ENCODE measurements at places on chromosomes 3 and 15.
A peak's percentile ranks its signal among the peaks of the same experiment; 100 is the strongest.

DNA sequence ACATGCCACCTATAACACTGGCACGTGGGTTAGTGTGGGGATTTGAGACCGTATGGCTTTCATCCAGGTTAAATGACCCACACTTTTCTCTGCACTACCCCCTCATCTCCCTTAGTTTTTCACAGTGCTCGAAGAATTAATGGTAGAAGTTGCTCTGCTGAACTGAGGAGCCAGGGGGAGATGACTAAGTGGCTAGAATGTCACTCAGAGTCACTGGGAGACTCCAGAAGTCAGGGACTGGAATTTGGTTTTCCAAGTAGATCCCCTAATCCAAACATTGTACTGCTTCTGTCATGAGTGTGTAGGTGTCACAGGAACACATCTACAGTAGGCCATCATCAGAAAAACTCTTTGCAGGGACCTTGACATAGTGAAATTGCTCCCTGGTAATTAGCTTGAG lies 181.0 kb upstream of the RASGRP1 start:
- no peak for DNase-seq

GRCh38 chr3:153760948-153761347 lies 360.2 kb upstream of the ARHGEF26 start:
- DNase-seq = no peak

GRCh38 chr3:71563827-71564226 lies 19.7 kb downstream of the FOXP1 start:
- DNase-seq = no peak

GRCh38 chr3:152183473-152183872 lies 85.3 kb upstream of the MBNL1 start:
- DNase-seq = peak; percentile 38

- no peak for DNase-seq
Measured at GRCh38 chr3:38247366-38248035, 18.1 kb upstream of the SLC22A13 start.

GRCh38 chr15:100306098-100306497 lies 35.7 kb downstream of the ADAMTS17 start:
- DNase-seq = no peak

DNA sequence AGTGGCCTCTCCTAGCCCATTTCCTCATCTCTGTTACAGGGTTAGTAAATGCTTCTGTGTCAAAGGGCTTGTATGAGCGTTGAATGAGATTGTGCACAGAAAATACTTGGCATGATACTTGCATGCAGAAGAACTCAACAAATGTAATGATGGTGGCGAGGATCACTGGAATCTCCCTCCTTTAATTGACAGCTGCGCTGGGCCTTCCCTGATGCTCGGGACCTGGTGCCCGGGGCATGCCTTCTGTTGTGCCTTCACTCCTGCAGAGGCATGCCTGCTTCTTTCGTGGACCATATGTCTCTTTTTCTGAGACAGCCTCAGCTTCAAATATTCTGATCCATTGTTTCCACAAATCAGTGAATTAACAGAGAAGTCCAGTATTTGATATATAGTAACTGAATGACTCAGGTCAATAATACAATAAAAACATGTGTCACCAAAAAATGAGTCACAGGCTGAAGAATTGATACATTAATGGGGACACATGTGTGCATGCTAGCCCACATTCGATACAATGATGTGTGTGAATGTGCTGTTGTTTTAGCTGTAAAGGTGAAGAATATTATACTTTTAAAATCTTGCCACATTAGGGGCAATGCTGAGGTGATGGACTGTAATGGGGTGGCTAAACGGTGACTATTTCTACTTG lies 243.3 kb upstream of the TBL1XR1 start:
- DNase-seq = no peak

DNA sequence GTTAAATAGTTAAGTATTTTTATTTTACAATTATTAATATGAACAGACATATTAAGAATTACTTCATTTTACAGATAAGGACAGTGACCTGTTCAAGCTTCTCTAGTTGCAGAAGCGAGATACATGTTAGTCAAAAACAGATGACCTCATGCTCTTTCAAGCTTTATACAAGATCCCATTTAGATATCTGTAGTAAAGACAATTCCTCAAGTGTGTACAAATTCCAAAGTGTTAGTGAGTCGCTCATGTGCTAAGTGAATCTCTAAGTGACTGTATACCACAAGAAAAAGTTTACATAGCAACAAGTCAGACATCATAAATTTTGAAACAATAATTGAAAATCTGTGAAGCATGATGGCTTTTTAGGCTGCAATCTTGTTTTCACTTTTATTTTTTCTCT lies 293.8 kb downstream of the ROBO1 start:
- no peak for DNase-seq

- no peak for DNase-seq
Measured at GRCh38 chr15:39078026-39078425, 502.9 kb upstream of the THBS1 start.

DNA sequence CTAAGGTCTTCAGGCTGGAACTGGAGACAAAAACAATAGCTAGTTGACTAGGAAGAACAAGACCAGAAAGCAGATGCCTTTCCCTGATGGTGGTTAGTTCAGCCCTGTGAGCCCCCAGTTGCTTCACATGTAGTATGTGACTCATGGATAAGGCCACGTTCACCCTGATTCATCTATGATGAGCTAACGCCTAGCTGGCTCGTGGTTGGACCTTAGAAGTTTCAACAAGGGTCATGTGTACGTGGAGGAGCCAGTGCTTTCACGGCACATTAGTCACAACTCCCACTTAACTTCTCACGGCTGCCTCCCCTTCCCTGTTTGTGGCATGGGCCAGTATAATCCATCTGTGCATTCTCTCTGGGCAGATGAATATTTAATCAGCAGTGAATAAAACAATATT lies 20.6 kb downstream of the COL8A1 start:
- DNase-seq = no peak

- no peak for DNase-seq
Measured at GRCh38 chr3:47635536-47635935, 56.9 kb upstream of the CSPG5 start.

DNA sequence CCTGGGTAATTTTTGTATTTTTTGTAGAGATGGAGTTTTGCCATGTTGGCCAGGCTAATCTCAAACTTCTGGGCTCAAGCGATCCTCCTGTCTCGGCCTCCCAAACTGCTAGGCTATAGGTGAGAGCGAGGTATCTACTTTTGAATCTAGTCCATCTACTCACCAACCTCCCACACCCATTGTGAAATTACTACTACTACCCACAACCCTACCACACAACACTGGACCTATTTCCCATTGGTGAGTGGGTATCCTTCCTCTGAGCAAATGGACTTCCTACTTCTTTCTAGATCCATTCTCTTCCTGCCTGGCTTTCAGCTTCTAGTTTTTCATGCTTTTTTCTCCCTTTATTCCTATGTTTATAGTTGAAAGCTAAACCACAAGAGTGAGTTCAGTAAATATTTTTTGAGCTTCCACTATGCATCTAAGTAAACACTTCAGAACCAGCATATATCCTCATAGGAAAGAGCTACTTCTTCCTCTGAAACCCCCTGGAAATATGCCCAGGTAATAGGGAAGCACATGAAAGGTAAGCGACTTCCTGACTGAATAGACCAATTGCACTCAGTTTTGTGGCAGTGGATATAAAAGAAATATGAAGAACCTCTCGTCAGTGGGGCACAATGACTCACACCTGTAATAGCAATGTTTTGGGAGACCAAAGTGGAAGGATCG lies 39.1 kb downstream of the MYO1E start:
- DNase-seq = no peak

DNA sequence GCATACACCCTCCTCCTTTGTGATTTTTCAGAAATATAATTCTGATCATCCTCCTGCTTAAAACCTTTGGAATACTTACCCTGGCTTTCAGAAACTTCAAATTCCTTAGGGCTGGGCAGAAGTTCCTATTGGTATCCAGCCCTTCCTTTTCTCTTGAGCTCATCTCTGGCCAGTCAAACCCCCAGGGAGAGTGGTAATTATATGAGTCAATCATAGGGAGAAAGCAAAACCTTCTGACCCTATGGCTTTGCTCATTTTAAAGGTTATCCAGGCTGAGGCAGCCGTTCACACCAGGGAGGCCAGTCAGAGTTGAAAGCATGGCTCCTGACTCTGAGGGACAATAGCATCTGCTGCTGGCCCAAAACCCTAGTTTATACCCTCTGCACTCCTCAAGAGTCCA lies 23.9 kb upstream of the CTNNB1 start:
- no peak for DNase-seq

DNA sequence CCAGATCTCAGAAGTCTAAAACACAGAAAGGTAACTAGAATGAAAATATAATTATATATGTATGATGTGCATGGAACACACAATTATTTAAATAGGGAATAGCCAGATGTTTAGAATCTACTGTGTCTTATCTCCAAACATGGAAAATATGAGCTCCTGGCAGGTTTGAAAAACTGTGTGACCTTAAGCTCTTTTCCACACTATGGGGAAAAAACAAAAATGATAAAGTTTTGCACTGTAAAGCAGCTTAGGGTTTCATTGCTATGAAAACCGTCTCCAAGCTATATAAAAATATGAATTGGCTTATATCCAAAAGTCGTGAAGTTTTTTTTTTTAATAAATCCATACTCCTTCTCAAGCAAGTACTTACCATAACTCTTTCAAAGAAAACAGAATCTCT lies 159.8 kb downstream of the ERC2 start:
- no peak for DNase-seq

DNA sequence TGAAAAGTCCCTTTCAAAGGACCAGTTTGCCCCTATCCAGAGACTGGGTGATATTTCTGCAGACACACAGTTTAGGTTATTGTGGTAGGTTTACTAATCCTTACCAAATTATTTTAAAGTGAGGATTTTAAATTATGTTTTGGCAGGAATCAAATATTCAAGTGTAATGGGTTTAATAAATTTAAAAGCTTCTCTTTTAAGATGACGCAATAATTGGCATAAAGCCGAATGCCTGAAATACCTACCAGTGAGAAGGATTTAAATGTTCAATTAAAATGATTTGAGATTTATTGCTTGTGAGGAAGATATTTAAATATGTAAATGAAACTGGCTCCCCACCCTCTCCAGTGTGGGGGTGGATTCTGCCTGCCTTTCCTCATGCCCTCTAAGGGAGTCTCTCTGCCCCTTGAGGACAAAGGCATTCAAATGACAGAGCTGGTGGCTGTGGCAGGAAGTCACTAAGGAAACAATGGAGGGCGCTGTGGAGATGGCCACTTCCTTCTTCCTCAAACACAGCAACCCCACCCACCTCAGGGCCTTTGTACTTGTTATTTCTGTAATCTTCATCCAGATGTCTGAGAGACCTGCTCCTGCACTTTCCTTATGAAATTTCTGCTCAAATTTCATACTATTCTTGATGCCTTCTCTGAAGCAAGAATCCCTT lies 131.7 kb downstream of the TNIK start:
- DNase-seq = peak; percentile 67

- no peak for DNase-seq
Measured at GRCh38 chr3:168624892-168625448, 529.2 kb upstream of the GOLIM4 start.

GRCh38 chr3:117439812-117440211 lies 730.2 kb downstream of the TUSC7 start:
- DNase-seq = no peak

DNA sequence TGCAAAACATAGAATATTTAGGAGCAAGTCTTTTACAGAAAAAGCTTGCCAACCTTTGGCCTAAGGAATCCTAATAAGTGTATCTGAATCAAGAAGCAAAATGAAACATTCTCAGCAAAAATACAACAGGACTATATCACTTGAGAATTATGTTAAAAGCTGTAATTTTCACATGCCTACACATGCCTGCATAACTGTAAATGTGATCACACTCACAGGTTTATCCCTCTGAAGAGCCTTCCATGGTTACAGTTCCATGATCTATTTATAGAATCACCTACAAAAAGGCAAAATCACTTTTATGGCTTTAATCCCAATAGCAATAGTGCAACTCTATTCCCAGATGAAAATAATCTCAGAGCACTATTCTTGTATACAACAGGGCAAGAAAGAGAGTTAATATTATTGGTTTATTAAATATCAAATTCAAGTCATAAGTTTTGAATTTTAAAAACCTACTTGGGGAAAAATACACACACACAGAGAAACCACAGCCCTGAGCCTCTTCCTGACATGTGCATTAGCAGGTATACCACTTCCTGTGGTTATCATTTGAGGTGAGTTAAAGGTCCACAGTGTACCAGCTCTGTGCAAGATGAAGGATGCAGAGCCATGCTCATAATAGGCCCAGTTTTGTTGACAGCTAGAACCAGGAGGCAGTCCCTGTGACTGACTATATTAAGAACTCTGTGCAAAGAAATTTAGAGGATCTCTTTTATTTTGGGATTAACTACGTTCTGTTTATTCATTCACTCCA lies 252.5 kb upstream of the TGFBR2 start:
- peak; percentile 87 for DNase-seq

- no peak for DNase-seq
Measured at GRCh38 chr3:99023590-99024192, 122.2 kb upstream of the DCBLD2 start.

GRCh38 chr15:39623529-39623931 lies 42.7 kb downstream of the THBS1 start:
- peak; percentile 43 for DNase-seq

- no peak for DNase-seq
Measured at GRCh38 chr15:67068710-67069400, 3.5 kb downstream of the SMAD3 start.

GRCh38 chr15:80331886-80332406 lies 72.2 kb upstream of the ARNT2 start:
- no peak for DNase-seq

- no peak for DNase-seq
Measured at GRCh38 chr3:23809840-23810342, 4.1 kb downstream of the UBE2E1 start.

- DNase-seq = no peak
Measured at GRCh38 chr15:74826921-74827320, 494 bp downstream of the CPLX3 start.

DNA sequence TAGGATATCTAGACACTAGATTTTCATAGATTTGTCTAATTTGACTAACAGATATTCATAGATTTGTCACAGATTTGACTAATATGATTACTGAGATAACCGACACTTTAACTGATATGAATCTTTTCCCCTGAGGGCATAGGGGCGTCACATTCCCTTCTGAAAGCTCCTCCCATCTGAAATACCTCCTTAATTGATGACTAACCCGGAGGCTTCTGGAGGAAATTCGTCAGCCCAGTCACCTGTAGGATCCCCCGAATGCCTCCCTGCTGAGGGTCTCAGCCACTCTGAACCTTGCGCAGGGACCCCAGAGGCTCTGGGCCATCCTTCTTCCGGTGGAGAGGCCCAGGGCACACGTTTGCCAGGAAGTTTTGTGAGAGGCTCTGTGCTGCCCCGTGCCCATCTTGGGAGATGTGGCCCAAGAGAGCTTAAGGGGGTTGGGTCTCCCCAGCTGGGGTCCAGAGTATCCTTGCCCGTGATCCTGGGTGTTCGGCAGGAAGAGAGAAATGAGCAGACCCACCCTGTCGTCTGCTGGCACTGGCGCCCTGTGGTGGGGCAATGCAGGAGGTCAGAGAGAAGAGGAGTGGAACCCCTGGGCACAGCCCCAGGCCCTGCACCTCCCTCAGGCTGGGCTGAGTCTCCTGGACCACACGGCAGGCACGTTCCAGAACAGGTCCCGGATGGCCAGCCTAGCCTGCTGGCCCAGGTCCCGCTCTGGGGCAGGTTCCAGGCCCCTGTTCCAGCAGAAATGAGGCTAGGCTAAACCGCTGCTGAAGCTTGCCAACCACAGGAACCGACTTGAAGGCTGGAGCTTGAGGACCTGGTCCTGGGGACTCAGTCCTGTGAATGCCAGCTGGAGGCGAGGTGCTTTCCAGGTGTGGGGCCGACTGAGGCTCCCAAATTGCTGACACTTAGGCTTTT lies 1.7 kb downstream of the PLA2G4D start:
- no peak for DNase-seq

Data from T-cell (primary cell).